ENCODE measurements at places on chromosomes 16 and 17.

GRCh38 chr17:73824321-73824720 is 180.1 kb upstream of the SDK2 start:
- no peak for DNase-seq

DNA sequence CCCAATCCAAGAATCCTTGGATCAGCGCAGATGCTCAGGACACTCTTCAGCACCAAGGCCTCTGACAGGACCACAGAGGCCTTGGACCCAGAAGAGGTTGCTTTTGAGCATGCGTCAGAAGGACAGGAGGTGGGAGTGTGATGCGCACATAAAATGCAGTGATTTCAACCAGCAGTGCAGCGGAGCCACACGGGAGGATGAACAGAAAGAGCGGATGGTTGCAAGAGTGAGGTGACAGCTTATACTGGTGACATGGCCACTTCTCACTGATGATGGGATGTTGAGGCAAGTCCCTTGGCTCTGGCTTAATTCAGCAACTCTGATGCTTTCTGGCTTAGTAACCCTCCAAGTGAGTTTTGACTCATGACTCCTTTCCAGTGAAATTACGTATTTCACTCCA is 25.2 kb upstream of the ERN1 start:
- no peak for DNase-seq

GRCh38 chr17:83109793-83110645 is 30.6 kb downstream of the METRNL start:
- DNase-seq, result peak; percentile 96

GRCh38 chr16:52629296-52629695 is 82.4 kb upstream of the TOX3 start:
- no peak for DNase-seq

- no peak for DNase-seq
Observed at GRCh38 chr16:2335286-2335895, 5.1 kb downstream of the ABCA3 start.

GRCh38 chr16:64346080-64346479 is 775.8 kb downstream of the CDH11 start:
- no peak for DNase-seq

DNA sequence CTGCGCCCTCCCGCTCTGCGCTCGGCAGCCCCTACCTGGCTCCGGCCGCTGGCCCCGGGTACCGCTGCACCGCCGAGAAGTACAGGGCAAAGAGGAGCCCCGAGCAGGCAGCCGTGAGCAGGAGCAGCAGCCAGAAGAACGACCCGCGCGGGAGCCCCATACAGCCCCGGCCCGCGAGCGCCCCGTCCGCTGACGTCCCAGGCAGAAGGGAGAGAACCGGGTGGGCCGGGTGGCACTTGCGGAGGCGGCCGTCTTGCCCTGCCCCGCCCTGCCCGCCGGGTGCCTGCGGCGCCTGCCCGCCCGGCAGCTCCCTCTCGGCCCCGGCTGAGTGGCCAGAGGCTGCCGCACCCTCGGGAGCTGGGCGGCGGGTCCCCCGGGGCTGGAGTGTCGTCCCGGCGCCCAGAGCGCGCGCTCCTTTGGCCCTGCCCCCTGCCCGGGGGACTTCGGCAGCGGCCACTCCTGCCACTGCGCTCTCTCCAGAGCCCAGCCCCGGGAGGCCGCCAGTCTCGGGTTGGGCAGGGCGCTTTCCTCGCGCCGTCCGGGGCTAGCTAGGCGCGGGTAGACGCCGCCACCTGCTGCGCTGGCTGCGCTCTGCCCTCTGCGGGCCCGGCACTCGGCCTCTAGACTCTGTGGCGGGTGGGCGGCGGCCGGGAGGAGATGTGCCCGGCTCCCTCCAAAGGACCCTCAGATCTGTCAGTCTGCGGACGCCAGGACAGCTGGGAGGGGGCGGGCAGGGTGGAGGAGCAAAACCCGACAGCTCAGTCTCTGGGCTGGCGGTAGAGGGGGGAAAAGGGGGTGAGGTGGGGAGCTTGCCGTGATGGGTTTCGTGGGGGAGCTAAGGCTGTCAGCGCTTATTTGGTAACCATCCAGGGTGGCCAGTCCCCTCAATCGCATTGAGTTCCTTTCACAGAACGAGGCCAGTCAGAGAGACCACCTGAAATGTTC is at the start of gene ST6GALNAC2:
ST6GALNAC2 (minus strand) TSS at position 212 of the 945 bp plus-strand sequence; CDS start at position 160, 52 bp downstream.
- peak; percentile 79 for DNase-seq

- no peak for DNase-seq
Observed at GRCh38 chr17:19328441-19329061, 34.0 kb downstream of the B9D1 start.

GRCh38 chr17:59810894-59811153 is 81.9 kb downstream of the TUBD1 start:
- DNase-seq, result no peak

GRCh38 chr16:81532491-81533174 is 88.0 kb downstream of the CMIP start:
- no peak for DNase-seq

GRCh38 chr17:7846765-7847661 is 7.9 kb upstream of the TMEM88 start:
- DNase-seq, result no peak

- no peak for DNase-seq
Observed at GRCh38 chr16:52837251-52837650, 215.4 kb downstream of the CHD9NB start.

DNA sequence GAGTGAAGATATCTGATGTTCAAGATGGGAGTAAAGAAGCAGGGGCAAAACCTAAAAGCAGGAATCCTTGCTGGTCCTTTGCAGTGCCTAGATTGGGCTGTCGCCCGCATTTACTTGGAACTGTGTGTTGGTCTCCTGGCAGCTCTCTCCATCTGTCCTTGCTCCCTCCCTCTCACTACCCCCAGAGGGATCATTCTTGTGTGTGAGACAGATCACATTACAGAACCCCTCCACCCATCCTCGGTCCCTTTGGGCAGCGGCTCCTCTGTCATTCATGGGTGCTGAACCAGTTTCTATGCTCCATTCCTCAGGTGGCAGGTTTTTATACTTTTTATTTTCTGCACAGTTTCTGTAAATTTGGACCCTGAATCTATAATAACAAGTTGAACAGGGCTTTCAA is 99.4 kb upstream of the MYOCD start:
- DNase-seq, result no peak

- DNase-seq, result no peak
Observed at GRCh38 chr16:49621241-49622083, 234.4 kb downstream of the ZNF423 start.

GRCh38 chr17:60036796-60037677 is 41.7 kb downstream of the HEATR6 start:
- peak; percentile 91 for DNase-seq

DNA sequence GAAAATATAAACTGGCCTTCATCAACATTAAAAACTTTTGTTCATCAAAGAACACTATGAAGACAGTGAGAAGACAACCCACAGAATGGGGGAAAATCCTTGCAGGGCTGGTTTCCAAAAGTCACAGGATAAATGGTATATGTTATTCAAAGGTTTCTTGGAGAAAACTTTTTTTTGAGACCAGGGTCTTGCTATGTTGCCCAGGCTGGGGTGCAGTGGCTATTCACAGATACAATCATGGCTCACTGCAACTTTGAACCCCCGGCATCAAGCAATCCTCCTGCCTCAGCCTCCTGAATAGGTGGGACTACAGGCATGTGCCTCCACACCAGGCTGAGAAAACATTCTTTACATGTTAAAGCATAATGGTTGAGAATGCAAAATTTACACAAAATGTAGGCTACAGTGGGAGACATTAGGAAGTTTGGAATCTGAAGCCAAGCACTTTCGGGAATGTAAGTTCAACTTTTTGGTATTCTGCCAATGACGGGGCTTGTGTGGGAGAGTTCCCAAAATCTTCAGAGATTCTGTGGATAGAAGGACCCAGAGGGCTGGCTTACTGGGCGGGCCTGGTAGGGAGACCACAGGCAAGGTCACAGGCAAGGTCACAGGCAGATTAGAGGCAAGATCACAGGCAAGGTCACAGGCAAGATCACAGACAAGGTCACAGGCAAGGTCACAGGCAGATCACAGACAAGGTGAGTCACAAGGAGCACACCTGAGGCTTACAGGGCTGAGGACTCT is 24.2 kb upstream of the ATP2A3 start:
- DNase-seq, result no peak

- DNase-seq, result no peak
Observed at GRCh38 chr17:10156077-10156435, 42.4 kb downstream of the GAS7 start.
